ENCODE measurements at places on chromosomes 3 and 15.

DNA sequence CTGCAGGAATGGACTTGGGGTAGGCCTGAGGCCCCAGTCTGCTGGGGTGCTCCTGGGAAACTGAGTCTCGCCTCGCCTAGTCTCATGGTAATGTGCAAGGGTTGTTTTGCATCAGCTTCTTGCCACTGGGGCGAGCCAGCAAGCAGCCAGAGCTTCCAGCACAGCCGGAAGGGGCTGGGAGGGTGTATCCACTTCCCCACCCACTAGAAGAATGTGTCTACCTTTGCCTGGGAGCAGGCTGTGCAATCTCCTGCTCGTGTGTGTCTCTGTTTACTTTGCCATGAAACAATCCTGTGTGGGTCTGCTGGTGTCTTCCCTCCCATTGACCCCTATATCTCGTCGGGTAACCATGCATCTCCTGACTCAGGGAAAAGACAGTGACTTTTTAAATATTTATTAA lies 21.8 kb upstream of the ERICH6 start:
- DNase-seq, result no peak

- no peak for DNase-seq
Measured at GRCh38 chr3:138782755-138783154, 52.0 kb downstream of the PIK3CB start.

- DNase-seq, result no peak
Measured at GRCh38 chr3:105246536-105246935, 120.2 kb upstream of the ALCAM start.

DNA sequence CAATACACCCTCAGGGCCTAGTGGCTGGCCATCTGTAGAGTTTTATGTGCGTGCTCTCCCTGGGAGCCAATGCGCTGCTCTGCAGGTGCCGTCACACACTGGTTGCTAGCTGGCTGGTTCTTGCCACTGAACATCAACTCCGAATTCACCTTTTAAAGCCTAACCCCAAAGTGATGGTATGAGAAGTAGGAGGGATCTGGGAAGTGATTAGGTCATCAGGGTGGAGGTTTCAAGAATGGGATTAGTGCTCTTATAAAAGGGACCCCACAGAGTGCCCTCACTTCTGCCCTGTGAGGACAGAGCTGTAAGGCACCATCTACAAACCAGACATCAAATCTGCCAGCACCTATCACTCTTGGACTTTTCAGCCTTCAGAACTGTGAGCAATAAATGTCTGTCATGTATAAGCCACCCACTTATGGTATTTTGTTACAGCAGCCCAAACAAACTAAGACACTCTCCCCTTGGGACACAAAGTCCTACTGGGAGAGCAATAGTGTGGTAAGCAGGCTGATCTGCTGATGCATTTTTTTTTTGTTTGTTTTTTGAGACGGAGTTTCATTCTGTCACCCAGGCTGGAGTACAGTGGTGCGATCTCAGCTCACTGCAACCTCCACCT lies 20.3 kb downstream of the RGMA start:
- no peak for DNase-seq

GRCh38 chr3:194906970-194907629 lies 221.4 kb downstream of the FAM43A start:
- DNase-seq, result no peak

GRCh38 chr15:89494941-89495637 lies 1.3 kb downstream of the RHCG start:
- no peak for DNase-seq

- no peak for DNase-seq
Measured at GRCh38 chr3:96813820-96814650, at the start of gene EPHA6. Gene EPHA6 (plus strand): TSS chr3:96814594.

DNA sequence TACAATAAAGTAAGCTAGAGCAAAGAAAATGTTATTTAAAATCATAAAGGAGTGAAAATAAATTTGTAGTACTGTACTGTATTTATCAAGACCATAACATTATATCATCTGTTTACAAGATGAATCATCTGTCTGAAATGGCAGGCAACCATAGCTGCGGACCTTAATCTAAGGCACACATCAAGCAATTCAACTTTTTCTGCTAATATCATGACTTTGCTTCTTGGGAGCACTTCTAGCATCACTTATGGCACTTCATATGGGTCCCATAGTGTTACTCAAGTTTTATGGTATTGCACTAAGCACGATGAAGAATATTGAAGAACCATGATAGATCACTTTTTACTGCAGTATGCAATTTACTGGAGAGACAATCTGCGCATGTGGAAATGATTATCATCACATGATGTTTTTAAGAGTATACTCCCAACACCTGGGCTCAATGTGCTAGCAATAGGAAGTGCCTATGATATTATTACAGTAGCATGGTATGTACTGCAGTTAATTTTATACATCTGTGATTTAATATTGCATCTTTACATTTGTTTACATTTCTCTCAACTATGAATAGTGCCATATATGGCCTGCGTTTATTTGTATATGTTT lies 137.7 kb upstream of the NECTIN3 start:
- no peak for DNase-seq

DNA sequence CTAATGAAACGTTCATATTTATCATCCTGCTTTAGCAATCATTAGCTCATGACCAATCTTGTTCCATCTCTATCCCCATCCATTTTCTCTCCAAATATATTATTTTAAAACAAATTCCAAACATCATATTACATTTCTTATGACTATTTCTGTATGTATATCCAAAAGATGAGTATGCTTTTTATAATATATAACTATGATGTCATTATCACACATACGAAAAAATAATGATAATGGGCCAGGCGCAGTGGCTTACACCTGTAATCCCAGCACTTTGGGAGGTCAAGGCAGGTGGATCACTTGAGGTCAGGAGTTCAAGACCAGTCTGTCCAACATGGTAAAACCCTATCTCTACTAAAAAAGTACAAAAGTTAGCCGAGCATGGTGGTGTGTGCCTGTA lies 280.4 kb downstream of the FHIT start:
- DNase-seq, result no peak

DNA sequence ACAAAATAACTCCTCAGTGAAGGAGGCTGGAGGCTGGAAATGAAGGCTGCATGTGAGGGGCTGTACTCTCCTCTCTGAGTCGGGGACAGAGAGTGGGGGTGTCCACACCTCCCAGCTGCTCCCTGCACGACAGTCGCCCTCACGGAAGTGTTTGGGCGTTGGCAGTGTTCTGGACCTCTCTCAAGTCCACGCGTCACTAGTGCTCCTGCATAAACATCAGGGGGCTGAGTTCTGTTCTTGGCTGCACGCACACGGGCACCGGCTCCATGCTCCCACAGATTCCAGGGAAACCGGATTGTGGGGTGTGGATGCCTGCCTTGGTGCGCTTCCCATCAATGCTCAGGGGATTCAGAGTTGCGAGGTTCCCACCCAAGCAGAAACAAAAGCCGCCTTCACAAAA lies 7.4 kb downstream of the RASGRF1 start:
- DNase-seq, result no peak

DNA sequence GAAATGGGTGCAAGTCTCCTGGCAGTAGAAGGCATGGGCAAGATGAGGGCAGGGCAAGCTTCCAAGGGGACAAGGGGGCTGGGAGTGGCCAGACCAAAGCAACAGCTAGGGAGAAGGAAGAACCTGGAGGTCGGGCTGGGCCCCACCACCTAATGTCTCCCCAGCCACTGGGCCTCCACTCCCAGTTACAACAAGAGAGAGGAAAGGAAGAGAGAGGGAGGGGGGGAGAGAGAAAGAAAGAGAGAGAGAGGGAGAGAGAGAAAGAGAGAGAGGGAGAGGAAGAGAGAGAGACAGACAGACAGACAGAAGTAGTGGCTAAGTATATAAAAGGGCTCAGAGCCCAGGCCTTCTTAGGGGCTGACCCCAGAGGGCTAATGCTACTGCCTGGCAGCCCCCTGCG lies 6.9 kb downstream of the DUSP7 start:
- no peak for DNase-seq

- peak; percentile 31 for DNase-seq
Measured at GRCh38 chr3:50503504-50504342, at the start of gene CACNA2D2. Gene CACNA2D2 (minus strand): TSS chr3:50503634. CDS start chr3:50503423, 211 bp downstream.

GRCh38 chr15:46685096-46685495 lies 1032.2 kb upstream of the SEMA6D start:
- DNase-seq, result no peak

GRCh38 chr15:47607695-47608094 lies 109.6 kb upstream of the SEMA6D start:
- no peak for DNase-seq

- DNase-seq, result no peak
Measured at GRCh38 chr3:177353140-177353539, 155.9 kb upstream of the TBL1XR1 start.

- DNase-seq, result no peak
Measured at GRCh38 chr15:26842391-26842790, 24.5 kb upstream of the GABRA5 start.

- DNase-seq, result peak; percentile 47
Measured at GRCh38 chr3:52245322-52246263, at the start of gene PPM1M. Gene PPM1M (plus strand): TSS chr3:52245759. CDS start chr3:52245825, 66 bp downstream.

- DNase-seq, result no peak
Measured at GRCh38 chr3:187765342-187765741, 20.1 kb upstream of the BCL6 start.

DNA sequence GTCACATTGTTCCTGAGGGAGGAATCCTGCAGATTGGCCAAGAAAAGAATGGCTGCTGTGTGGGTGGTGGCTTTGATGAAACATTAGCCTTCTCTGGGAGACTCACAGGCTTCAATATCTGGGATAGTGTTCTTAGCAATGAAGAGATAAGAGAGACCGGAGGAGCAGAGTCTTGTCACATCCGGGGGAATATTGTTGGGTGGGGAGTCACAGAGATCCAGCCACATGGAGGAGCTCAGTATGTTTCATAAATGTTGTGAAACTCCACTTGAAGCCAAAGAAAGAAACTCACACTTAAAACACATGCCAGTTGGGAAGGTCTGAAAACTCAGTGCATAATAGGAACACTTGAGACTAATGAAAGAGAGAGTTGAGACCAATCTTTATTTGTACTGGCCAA lies 6.1 kb downstream of the PTX3 start:
- DNase-seq, result no peak

DNA sequence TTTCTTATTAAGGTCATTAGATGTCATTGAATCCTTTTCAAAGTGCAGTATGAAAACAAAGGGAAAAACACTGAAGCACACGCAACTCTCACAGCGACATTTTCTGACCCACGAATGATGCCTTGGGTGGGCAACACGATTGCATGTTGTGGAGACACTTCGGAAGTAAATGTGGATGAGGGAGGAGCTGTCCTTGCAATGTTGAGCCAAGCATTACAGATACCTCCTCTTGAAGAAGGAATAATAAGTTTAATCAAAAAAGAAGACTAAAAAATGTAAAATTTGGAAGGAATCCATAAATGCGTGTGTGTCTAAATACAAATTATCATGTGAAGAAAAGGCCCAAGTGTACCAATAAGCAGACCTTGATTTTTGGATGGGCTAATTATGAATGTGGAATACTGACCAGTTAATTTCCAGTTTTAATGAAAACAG lies 16.9 kb downstream of the THBS1 start:
- no peak for DNase-seq

DNA sequence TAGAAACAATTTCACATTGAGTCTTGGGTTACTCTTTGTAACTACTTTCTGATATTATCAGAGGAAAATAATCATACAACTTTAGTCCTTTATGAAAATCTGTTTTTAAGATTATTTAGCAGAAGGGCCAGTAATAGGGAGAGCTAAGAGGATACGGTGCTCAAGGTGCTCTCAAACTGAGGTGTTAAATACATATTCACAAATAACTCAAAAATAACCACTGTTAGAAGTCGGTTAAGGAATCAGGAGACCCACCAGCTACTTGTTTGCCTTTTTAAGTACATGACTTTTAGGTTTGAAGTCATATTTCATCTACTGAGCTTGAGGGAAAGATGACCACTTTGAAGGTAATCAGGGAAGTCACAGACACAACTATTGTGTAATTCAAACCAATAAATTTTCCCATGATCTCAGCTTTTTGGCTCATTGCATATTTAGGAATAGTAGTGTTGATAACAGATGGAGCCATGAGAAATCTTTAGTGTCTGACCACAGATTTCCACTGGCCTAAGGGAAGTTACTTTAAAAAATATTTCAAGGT lies 1.4 kb upstream of the RSRC1 start:
- no peak for DNase-seq

GRCh38 chr3:15315003-15315402 lies 17.4 kb downstream of the SH3BP5 start:
- no peak for DNase-seq

GRCh38 chr3:25855266-25855784 lies 65.4 kb downstream of the OXSM start:
- no peak for DNase-seq

GRCh38 chr3:150798122-150798618 lies 35.2 kb upstream of the SIAH2 start:
- DNase-seq, result no peak

- no peak for DNase-seq
Measured at GRCh38 chr3:87541723-87542122, 265.3 kb upstream of the POU1F1 start.

DNA sequence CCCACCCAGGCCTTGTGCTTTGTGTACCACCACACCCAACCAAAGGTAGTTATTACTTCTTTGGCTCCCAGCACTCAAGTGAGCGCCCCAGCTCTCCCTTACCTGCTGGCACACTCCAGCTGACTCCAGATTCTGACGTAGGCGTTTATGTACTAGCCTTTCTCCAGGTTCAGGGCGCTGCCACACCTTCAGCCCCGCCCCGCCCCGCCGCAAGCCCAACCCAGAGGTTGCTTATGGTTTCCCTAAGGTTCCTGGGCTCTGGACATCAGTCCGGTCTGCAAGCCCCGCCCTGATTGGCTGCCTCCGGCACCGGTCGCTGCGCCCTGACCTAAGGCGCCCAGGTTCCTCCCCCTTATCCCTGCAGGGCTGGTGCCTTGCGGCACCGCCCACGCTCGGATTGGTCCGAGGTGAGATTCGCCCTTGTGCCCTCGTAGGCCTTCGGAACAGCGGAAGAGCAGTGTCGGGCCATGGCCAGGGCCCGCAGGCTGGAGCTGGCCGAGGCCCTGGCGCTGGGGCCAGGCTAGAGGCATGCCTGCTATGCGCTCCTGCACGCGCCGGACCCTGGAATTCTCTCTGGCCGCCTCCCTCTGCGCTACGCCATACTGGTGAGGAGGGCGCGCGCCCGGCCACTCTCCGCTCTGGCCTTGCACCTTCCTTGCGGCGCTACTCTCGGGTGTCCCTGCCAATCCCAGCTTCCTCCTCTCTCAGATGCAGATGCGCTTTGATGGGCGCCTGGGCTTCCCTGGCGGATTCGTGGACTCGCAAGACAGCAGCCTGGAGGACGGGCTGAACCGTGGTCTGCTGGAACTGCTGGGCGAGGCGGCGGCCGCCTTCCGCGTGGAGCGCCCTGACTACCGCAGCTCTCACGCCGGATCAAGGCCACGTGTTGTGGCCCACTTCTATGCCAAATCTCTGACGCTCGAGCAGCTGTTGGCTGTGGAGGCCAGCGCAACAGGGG lies 19.8 kb upstream of the NUDT16 start:
- no peak for DNase-seq

DNA sequence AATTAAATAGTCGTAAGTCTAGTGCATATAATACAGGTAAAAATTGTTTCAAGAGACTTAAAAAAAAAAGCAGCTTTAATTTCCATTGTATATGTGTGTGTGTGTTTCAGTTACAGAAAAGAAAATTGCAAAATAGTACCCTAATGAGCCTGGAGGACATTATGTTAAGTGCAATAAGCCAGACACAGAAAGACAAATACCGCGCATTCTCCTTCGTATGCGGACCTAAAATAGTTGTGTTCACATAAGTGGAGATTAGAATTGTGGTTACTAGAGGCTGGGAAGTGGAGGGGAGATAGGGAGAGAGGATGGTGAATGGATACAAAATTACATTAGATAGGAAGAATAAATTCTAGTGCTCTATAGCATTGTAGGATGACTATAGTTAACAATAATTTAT lies 3.6 kb downstream of the MESD start:
- no peak for DNase-seq

- no peak for DNase-seq
Measured at GRCh38 chr3:123953735-123954134, 7.3 kb downstream of the CCDC14 start.
